ENCODE measurements at places on chromosomes 1 and 21. TPM values are rescaled to one million over a fixed set of nuclear protein-coding genes. Genes with fewer than 3 reads are reported as not detected.

Gene HSPA6
- total RNA-seq: 134 TPM

Gene CD1E
- total RNA-seq: not detected

Gene KCNH1
- total RNA-seq: not detected

Gene TIAM1
- total RNA-seq: 18.8 TPM

Gene SLFNL1
- 0.72 TPM for total RNA-seq

Gene LORICRIN
- total RNA-seq: not detected

Measured in omental fat pad (tissue), 4 donors.